ENCODE measurements at places on chromosomes 3 and 15.

DNA sequence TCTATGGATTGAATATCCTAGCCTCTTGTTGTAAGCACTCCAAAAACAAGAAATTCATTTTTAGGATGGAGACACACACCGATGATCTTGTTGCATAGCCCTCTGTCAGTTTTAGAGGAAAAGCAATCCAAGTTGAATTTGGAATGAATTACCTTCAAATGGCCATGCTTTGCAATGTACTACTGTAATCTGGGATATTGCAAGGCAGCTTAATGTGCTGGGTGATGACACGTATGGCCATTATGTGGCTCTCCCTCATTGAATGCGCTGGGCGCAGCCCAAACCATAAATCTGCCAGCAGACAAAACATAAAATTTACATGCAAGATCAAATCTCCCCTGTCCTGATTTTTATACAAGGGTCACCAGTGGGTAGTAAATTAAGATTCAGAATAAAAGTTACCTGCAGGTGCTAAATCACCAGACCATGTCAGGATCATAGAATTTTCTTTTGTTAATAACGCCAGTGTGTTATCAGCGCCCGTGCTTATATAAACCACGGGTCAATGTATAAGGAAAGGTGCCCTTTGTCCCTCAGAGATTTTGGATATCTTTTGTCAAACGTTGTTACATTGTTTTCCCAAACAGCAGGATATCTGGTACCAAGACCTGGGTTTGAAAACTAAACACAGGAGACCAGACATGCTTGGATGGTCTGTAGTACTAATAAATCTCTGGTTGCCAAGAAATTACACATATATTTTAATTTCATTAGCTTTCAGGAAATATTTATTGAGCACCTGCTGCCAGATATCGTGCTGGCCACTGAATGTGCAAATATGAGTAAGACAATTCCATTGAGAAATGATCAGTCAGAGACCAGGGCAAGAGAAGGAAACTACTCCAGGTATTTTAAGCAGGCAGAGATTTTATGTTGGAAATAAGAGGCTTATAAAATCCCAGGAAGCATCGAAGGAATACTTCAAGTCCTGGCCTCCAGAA is 237.1 kb downstream of the EBLN2 start:
- DNase-seq, result no peak

- DNase-seq, result no peak
Measured at GRCh38 chr15:70763950-70764730, 782 bp upstream of the UACA start.

DNA sequence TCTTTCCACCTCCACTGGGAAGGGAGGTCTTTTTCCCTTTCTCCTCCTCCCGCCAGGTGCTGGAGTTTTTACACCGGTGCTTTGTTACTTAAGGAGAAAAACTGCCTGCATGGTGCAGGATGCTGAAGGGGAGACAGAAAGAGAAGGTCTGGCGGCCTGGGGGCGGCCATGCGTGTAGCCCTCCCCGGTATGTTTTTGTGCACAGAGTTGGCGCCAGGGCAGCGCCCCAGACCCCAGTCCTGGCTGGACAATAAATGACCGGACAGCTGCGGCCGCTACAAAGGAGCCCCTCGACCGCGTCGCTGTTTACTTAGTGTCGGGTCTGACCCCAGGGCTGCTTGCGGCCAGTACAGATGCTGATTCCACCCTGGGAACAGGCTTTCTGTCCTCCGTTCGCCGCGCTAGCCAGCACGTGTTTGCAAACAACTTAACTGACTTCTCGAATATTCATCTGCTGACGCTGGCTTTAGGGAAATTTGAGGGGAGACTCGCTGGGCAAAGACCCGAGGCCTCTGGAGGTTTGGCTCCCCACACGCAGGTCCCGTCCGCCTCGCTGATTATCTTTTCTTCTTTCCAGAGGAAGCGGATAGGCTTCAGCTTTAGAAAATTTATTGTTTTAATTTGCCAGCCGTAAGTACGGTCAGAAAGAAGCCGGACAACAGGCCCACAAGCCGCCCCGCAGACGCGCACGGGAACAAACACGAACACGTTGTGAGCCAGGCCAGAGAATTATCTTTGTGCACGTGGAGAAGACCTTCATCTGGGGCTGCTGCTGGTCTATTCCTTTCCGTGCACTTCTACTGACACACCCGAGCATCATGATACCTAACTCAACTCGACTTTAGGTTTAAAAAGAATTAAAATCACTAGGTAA is 46.9 kb downstream of the ZIC4 start:
- DNase-seq, result no peak

GRCh38 chr3:36193448-36193847 is 186.9 kb upstream of the STAC start:
- no peak for DNase-seq

DNA sequence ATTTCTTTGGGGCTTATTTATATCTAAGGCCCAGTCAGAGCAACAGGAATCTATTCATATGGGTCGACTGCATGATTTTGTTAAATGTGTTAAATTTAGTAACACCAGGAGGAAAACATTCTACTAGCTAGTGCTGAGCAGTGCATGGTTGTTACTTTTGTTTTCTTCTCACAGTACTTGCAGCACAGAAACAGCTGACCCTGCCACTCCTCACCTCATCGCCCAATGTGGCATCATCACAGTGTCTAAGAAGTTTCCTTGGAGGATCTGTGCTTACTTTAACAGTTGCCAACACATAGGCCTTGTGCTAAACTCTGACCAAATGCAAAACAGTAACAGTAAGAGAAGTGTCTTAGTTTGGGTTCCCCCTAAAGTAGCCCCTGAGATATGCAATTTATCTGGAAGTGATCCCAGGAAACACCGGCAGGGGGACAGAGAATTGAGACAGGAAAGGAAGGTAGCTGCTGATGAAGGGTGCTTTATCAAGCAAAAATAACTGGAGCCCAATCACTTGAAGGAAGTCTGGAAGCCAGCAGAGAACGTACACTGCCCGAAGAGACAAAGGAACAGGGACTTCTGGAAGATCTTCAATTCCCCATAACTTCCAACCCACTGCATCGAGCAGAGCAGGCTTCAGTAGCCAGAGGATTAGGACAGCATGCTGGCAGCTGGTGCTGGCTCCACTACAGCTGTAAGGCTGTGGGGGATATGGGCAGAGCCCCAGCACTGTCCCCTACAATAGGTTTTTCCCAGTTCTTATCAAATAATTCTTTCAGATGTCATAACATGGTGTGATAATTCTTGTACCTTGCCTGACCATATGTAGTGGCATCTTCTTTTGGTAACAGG is 36.0 kb upstream of the ULK4 start:
- DNase-seq, result no peak
